Kidney tubule cell (primary cell): ENCODE measurements at places on chromosomes 11 and 22.

DNA sequence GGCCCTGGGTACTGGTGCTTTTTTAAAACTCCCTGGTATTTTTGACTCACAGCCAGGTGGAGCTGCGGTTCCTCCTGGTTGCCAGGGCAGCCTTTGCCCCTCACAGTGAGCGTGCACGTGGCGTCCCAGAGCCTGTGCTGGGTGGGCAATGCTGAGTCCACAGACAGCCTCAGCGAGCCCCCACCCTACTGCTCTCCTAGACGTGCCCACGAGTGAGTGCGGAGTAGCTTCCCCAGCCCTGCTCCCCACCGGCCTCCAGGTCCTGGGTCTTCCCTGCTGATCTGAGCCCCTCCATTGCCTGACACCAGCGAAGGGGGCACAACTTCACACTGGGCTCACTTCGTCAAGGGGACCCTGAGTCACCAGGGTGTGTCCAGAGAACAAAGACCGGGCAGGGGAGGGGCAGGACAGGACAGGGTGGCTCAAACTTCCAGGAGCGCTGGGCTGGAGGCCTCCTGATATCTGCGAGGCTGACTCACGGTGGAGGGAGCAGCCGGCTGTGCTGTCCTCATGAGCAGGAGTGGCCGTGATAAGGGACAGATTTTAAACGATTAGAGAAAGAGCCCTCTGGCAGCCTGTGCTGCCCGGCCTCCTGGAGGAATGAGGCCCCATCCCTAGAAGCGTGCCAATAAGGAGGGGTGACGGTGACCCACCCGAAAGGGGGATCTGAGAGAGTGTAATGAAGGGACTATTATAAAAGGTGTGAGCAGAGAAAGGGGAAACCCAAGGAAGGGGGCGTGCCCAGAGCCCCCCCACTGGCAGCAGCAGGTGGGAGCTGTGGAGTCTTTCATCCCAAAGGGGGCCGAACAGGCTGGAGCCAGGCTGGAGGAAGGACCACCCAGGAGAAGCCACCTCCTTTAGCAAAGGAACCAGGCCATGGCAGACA, 129.3 kb upstream of the FGF3 start:
- DNase-seq = peak; percentile 81

DNA sequence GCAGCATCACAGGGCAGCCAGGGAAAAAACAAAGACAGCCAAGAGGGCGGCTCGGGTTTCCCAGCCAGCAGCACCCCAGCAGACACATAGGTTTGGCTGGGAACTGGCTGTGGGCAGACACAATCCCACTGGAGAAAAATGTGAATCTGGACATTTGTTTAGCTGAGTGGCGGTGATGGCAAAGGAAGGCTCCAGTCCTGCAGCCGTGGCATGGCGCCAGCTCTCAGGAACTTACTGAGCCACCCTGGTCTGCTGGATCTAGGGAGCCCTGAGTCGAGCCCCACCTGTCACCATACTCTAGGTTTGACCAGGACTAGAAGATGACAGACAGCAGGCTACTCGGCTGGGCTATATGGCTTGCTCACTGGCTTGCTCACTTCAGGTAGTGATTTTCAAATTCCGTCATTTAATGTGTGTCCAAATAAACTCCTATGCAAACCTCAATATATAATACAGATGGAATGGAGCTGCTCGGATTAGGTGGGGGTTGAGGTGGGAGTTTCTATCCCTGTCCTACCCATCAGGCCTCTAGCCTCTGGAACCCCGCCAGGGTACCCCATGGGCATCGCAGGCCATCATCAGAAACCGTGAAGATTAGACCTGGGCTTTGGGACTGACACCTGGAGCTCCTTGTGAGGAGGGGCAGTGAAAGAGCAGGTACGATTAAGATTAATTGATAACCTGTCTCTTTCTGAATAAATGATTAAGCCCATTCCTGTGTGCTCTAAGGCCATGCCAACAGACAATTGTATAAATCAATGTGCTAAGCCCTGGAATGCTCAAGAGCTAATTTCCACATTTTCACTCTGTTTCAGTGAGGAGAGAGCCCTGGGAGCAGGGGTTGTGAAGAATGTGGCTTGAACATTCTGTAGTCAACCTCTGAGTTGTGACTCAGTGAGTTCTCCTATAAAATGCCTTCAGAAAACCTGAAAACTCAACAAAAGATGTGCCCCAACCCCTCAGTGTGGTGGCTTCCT, 42.5 kb downstream of the GALNT18 start:
- DNase-seq = peak; percentile 10

- peak; percentile 59 for DNase-seq
These were observed 14.6 kb upstream of the NRGN start for GRCh38 chr11:124724979-124725718.

DNA sequence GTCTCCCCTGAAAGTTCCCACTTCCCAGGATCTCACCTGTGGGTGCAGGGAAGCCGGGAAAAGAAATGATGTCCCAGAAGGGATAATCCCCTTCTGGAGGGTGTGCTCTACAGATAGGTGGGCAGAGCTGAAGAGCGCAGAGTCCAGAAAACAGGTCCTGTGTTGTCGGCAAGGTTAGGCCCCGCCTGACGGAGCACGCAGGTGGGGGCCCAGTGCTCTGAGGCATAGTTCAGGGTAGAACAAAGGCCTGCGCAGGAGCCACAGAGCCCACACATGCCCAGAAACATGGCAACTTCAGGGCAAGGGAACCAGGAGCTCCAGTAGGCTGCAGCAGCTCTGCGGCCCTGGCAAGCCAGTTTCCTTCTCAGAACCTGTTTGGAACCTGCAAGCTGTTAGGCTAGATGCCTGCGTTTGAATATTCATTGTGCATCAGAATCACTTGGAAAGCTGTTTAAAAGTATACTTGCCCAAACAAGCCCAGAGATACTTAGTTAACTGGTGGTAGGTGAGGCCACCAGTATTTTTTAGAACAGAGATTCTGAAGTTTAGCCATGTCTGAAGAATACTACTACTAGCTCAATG, 386.6 kb downstream of the BUD13 start:
- no peak for DNase-seq

GRCh38 chr11:128615612-128616011, 28.3 kb upstream of the ETS1 start:
- no peak for DNase-seq

DNA sequence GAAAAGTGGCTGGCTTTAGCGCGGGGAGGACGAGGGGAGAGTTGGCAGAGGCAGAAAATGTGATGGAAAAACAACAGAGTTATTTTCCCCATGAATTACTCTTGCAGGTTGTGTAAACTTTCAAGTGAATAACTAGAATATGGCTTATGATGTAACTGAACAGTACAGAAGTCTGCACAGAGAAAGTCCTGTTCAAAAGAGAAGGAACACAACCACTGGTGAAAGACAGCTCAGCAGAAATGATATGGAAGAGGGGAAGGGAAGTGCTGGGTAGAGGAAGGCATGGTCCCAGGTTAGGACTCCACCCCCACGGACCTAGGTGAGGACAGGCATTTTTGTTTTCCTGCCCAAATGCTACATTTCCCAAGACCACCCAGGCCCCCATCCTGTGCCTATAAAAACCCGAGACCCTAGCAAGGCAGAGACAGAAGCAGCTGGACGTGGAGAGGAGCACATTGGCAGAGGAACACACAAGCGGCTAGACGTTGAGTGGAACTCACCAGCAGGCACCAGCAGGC, 77.7 kb downstream of the MAML2 start:
- no peak for DNase-seq

GRCh38 chr22:39266398-39267030, 21.7 kb upstream of the PDGFB start:
- no peak for DNase-seq

DNA sequence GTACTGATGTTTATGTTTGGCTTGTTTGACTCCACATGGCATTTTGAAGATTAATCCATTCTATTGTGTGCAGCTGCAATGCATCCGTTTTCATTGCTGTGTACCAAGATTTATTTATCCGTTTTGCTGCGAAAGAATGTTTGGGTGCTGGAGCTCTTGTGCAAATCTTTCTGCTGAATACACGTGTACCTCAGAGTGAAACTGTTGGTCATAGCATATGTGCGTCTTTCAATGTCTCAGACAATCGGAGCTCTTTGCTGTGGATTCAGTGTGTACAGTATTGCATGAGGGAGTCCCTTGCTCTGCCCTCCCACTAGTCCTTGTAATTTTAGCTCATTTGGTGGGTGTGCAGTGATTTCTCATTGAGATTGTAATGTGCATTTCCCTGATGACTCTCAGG, 545.4 kb downstream of the TBC1D22A start:
- DNase-seq = no peak

GRCh38 chr22:21933910-21934309, 18.7 kb downstream of the PPM1F start:
- no peak for DNase-seq

- no peak for DNase-seq
These were observed 14.0 kb upstream of the AMPD3 start for GRCh38 chr11:10441091-10441490.

- DNase-seq = no peak
These were observed 216.2 kb upstream of the ARHGAP20 start for GRCh38 chr11:110928391-110928790.

- DNase-seq = peak; percentile 50
These were observed 9.0 kb upstream of the SPINDOC start for GRCh38 chr11:63804259-63804658.

DNA sequence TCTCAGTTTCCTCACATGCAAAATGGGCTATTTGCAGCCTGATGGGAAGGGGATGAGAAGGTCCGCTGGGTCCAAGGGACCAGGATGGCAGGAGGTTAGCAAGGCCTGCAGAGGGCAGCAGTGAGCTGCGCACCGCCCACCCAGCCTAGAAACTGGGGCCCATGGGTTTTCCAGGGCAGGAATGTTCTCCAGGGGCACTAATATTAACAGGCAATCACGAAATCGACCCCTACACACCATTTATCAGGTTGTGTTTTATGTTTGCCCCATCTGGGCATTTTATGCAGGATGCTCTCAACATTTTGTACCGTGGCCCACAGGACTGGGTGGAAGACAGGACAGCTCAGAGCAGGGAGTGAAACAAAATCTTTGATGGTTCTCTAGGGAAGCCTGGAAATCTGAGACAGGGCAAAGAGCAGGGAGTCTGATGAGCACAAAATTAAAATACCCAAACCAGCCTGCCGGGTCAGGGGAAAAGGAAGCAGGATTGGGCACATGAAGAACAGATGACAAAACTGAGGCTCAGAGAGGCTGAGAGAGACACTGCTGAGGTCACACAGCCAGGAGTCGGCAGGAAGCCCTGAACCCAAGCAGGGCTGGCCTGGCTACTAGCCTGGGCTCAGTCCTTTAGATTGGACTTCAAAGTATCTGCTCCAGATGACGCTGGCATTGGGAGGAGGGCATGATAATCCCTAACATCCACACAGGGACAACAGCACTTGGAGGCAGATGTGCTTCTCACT, 1.6 kb upstream of the BCR start:
- peak; percentile 60 for DNase-seq

- no peak for DNase-seq
These were observed 6.3 kb downstream of the C22orf31 start for GRCh38 chr22:29055192-29055830.

DNA sequence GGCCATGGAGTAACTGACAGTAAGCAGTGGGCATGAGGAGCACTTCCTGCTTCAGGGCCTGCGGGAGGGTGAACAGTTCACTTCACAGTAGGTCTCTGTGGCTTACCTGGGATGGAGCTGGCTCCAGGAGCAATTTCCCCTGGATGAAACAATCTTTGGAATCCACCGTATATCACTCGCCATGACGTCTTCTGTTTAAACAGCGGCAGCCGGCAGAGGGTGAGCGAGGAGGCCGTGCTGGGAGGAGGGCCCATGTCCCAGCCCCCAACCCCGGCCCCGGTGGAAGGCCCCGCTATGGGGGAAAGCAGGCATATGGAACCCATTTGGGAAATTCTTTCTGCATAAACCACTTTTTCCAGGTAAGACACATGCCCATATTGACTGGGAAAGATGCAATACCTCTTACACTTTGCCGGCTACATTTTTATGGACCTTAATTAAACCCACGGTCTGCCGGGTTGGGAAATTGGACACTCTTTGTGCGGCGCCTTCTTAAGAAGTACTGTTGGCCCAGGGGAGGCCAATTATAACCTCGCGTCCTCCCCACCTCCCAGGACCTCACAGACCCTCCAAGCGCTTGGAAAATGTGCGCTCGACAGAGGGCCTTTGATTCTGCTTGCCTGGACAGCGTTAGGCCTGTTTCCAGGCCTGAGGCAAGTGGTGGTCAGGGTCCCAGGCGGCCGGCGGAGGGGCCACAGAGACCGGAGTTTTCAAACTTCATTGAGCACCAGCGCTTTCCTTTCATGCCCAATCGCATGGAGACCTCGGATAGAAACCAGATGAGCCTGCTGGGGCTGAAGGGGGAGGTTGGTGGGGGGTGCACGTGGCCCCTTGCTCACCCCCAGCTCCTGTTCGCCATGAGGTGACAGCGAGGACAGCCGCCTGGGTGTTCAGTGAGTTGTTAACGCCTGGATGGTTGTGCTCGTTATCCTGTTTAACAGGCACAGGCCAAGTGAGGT, 40.4 kb downstream of the SMIM38 start:
- peak; percentile 16 for DNase-seq

DNA sequence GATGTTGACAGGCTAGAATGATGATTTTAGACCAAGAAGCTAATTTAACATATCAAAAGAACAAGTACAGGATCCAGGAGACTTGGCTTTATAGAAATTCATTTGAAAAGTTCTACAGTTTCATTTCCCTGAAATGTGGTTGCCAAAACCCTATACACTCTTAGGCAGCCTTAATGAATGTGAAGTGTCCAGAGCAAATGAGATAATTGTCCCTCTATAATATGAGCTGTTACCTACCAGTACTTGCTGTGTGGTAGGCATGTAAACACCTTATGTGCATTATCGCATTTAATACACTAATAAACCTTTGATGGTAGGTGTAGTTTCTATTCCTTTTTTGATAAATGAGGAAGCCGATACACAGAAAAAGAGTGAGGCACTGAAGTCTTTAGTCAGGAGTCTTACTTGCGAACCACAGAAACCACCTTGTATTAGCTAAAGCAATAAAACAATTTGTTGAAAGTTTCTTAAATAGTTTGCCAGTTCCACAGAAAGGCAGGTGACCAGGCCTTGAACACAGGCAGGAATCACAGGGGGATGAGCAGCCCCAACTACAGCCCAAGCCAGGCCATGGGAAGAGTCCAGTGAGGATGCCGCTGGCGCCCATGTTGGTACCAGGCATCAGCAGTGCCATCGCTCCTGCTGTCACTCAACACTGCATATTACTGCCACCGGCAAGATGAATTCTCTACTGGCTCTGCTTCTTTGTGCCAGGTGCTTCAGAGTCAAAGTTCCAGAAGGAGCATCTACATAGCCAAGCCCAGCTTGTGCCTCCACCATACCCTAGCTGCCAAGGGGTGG, 81.7 kb downstream of the SWAP70 start:
- DNase-seq = no peak

GRCh38 chr22:39173050-39173706, 20.7 kb upstream of the CBX7 start:
- no peak for DNase-seq

DNA sequence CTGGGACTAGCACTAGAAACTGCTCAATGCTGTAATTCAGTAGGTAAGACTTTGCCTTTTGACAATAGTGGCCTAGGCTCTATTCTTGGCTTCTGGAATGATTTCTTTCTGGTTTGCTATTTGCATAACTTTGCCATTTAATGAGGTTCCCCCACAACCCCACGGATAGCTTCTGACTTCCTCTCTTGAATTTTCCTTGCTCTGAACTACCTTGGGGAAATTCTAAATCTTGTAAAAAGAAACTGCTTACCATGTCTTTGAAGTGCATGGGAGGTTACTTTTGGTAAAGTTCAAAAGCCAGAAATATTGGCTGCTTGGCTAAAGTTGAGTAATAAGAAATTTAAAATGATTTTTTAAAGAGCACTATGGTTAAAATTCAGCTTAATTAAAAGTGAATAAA, 35.3 kb downstream of the CARD18 start:
- DNase-seq = no peak

- DNase-seq = peak; percentile 32
These were observed 62.1 kb downstream of the SLC25A17 start for GRCh38 chr22:40757071-40757470.
